ENCODE measurements at places on chromosomes 12 and 14.

DNA sequence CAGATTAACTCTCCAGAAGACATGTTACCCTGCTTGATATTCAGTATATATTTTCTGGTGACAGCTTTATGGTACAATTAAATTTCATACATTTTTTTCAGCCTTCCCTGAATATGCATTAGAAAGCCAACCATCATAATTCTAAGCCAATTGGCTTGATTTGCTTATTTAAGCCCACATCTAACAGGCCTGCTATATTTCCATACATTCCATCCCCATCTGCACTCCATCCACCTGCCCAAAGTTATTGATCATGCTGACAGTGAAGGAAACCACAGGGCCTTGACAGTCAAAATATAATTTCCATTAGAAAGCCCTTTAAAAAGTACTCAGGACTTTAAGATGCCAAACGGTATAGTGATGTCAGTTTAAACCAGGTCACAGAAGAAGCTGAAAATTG, 164.3 kb downstream of the GXYLT1 start:
- DNase-seq: no peak

- peak; percentile 32 for DNase-seq
Measured at GRCh38 chr12:57216014-57216911, at the start of gene NXPH4. Gene NXPH4, plus strand, starts transcription at chr12:57216794. Its CDS starts 176 bp downstream, at chr12:57216970.

GRCh38 chr12:66409195-66409871, 107.0 kb downstream of the HELB start:
- no peak for DNase-seq

GRCh38 chr12:48175613-48176416, 7.6 kb upstream of the CCDC184 start:
- DNase-seq: no peak

GRCh38 chr14:88616697-88617096, 53.9 kb downstream of the ZC3H14 start:
- no peak for DNase-seq

DNA sequence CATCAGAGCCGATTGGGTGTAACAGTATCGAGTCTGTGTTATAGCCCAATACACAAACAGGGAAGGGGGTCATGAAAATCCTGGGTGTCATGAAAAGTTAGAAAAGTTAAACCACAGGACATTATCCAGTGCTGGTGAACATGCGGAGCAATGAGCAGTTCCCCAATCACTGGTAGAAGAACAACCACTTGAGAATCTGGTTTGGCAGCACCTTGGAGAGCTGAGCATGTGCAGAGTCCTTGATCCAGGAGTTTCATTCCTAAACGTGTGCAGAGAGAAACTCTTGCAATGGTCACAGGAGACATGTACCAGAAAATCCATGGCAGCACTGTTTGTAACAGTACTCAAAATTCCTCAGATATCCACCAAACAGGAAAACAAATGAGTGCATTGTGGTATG, 23.0 kb upstream of the JDP2 start:
- no peak for DNase-seq

DNA sequence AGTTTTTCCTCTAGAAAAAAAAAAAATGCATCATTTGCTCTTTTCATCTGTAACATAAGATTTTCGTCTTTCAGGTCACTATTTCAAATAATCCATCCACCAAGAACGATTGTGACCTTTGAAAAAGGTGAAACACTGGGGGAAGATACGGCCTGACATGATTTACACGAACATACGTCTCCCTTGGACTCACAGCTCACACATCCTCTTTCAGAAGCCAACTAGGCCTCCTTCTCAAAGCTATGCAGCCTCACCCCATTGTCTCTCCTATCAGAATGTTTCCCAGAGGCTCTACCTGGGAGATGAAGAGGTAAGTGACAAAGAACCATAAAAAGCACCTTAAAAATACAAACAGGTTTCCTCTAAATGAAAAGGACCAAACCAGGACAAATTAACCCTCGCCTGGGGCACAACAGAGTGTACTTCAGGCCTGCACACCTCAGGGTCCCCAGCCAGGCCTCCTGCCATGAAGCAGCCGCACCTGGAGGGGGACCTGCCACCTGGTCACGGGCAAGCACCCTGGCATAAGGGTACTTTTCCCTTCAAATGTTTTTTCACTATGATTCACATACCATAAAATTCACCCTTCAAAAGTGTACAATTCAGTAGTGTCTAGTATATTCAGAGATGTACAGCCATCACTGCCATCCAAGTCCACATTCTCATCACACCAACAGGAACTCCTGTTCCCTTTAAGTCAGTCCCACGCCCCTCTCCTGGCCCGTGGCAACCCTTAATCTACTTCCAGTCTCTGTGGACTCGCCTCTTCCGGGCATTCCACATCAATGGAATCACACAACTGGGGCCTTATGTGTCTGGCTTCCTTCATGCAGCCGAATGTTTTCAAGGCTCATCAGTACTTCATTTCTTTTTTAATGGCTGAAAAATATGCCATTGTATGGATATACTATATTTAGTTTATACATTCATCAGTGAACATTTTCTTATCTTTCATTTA, 5.4 kb downstream of the SLC15A4 start:
- DNase-seq: no peak

DNA sequence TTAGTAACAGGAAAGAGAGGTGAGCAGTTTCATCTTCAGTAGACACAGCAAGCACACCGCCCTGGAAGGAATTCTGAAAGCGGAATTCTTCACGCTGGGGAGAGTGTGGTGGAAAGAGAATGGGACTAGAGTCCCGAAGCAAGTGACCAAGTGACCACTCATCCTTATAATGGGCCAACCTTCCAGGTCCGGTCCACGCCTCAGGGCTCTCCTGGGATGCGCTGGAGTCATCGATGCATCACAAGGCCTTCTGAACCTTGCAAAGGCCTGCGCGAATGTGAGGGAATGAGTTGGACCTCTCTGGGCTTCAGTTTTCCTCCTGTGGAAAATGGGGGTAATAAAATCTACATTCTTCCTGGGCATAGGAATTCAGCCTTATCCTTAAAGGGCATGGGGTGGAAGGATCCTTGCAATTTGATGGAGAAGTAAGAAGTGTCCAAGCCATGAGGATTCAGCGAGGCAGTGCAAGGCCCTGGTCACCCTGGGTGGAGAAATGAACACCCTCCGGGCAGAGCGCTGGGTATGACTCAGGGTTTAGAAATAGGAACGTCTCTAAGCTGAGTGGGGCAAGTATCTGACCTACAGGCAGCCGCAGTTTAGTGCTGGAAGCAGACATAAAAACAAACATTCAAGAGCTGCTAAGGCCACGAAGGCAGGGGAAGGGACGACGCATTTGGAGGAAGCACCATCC, 97.7 kb downstream of the SETD3 start:
- DNase-seq: no peak

DNA sequence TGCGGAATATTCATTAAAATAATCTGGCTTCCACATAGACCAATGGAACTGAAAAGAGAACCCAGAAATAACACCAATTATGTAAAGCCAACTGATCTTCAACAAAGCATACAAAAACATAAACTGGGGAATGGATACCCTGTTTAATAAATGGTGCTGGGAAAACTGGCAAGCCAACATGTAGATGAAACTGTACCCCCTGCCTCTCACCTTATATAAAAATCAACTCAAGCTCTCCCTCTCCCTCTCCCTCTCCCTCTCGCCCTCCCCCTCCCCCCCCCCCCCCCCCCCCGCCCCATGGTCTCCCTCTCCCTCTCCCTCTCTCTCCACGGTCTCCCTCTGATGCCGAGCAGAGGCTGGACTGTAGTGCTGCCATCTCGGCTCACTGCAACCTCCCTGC, 13.1 kb upstream of the SPTSSA start:
- DNase-seq: no peak

DNA sequence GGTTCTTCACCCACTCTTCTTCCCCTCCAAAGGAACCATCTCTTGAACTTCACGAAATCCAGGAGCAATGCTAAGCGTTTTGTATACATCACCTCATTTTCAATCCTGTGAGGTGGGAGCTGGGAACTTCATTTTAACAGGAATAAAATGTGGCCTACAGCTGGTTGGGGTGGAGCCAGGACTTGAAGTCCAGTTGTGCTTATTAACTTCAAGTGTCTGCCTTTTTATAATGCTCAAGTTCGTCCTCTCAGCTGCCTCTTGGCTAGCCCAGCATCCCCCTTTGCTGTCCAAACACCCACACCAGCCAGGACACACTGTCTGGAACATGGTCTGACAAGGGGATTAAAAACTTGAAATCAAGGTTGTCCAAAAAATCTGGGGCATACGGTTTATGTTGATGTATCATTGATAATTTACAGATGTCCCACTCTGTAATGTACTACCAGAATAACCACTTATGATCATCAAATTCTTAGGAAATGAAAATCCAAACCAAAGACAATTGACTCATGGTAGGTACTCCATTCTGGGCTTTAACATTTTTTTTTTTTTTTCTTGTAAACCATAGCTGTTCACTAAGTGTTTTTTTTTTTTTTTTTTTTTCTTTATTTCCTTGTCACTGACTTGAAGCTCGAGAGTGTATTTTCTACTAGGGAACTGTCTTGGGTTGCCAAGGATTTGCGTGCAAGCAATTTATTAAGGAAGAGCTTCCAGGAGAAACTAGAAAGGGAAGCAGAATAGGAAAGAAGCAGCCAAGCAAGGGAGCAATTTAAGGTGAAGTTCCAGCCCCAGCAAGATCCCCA, 252.3 kb downstream of the EFCAB11 start:
- DNase-seq: no peak

DNA sequence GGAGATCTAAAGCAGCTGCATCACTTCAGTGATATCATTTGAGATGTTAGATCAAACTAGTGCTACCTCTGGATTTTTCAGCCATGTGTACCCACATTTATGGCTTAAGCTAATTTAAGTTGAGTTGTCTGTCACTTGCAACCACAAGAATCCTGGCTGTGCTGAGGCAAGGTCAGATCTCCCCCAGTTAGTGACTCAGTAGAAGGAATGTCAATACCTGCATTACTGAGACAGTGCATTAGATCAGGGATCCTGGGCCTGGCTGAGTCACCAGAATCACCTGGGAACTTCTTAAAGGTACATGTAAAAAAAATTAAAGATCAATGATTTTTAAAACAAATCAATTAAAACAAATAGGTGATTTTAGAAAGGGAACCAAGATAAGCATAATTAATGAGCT, 84.6 kb upstream of the GRIN2B start:
- DNase-seq: no peak

DNA sequence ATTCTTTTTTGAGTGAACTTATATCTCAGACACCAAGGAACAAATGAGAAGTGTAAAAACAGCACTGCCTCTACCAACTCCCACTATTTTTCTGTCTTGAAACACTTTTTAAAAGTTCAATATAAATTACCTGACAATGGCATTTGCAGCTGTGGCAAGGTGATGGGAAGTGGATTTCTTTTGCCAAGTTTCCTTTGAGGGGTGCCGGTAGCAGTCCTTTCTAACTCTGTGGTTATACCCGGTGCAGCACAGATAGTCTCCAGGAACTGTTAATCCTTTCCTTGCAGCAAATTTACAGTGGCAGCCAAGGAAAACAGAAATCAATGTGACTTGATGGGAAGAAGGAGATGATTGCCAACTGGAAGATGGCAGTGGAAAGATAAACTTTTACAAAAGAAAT, 243.7 kb downstream of the BCAT1 start:
- DNase-seq: no peak

DNA sequence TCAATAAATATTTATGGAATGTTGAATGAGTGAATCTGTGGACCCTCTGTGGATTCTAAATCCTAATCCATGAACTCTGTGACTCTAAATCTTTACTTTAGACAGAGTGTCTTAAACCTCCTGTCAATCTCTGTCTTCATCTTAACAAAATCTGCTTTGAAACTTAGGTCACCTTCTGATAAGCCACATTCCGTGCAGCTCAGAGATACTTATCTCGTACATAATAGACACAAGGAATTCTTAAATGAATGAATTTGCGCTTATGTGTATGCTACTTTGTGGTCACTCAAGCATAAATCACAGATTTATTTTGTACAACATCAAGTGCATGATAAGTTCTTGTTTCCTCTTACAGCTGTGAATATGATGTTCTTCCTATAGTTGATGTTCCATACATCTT, 2.2 kb upstream of the KRAS start:
- no peak for DNase-seq

DNA sequence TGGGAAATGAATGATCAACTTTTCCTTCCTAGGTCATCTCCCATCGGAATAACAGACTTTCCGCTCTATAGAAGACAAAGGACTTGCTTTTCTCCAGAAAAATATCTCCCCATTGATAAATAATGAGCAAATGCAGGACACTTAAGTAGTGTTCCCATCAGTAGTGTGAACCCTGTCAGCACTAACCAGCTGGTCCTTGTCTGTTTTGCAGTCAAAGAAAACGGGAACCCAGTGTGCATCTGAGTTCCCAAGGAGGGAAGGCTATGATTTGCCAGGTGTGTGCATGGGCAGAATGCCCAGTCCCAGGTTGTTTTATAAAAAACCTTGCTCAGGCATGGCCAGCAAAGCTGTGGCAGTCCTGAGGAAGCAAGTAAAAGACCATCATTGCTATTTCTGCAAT, 256.5 kb upstream of the HMGA2 start:
- DNase-seq: no peak

DNA sequence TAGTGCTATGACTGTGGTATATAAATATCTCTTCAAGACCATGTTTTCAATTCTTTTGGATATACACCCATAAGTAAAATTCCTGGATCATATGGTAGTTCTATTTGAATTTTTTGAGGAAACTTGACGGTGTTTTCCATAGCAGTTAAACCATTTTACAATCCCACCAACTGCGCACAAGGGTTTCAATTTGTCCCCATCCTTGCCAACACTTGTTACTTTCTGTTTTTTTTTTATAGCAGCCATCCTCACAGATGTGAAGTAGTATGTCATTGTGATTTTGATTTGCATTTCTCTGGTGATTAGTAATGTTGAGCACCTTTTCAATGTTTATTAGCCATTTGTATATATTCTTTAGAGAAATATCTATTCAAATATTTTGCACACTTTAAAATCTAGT, 14.5 kb upstream of the A2M start:
- no peak for DNase-seq

- no peak for DNase-seq
Measured at GRCh38 chr12:128573907-128574306, 249.9 kb downstream of the SLC15A4 start.

DNA sequence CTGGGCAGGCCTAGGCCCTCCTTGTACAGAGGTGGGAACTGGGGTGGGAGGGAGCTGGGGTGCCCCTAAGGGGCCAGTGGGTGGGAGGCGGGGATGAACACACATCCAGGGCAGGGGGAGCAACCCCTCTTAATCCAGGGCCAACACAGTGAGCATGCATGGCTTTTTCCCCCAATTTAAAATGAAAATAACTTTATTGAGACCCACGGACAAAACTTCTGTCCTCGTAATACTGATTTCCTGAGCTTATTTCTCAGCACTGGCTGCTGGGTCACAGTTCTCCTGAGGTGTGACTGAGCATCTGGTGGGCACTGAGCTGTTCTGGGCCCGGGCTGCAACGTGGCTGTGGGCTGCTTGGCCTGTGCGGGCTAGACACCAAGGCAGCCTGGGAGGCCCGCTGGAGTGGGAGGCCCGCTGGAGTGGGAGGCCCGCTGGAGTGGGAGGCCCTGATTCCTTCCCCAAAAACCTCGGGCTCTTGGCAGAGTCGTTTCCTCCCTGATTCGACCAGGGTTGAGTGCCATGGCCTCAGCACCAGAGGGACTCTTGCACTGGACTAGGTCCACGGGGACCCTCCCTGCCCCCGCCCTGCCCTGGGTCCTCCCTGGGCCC, 24.9 kb upstream of the TRAF3 start:
- DNase-seq: no peak
